ENCODE measurements at places on chromosomes 11 and 22.
A peak's percentile ranks its signal among the peaks of the same experiment; 100 is the strongest.

DNA sequence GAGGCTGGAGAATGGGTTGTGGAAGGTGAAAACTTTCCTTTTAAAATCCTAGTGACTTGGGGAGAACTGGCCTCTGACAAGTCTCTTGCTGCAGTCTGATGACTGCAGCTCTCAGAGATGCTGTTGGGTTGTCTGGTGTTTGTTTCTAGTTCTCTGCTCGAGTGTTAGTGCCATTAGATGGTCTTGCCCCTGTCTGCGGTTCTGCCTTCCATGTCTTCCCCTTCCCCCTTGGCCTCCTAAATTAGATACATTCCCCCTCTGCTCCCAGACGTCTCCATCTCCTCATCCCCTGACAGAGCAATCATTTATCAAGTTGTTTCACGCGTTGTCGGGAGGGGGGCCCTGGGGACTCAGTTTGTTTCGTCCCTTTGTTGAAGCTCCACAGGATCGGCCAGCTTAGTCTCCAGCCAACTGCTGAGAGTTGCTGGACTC is 67.7 kb downstream of the CECR2 start:
- no peak for DNase-seq

- no peak for DNase-seq
Observed at GRCh38 chr11:68982134-68982533, 1.3 kb upstream of the MRGPRD start.

DNA sequence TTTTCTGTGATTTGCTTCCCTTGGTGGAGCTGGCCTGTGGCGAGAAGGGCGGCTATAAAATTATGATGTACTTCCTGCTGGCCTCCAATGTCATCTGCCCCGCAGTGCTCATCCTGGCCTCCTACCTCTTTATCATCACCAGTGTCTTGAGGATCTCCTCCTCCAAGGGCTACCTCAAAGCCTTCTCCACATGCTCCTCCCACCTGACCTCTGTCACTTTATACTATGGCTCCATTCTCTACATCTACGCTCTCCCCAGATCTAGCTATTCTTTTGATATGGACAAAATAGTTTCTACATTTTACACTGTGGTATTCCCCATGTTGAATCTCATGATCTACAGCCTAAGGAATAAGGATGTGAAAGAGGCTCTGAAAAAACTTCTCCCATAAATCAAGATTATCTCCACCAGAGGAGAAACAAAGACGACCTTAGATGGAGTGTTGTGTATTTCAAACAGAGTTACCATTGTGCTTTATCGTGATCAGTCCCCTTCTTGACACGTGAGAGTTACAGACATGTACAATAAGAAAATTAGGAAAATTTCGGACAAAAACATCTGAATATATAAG is 2.1 kb downstream of the OR9G1 start:
- DNase-seq = no peak

- DNase-seq = peak; percentile 36
Observed at GRCh38 chr11:66720223-66720898, 8.7 kb downstream of the SPTBN2 start.

DNA sequence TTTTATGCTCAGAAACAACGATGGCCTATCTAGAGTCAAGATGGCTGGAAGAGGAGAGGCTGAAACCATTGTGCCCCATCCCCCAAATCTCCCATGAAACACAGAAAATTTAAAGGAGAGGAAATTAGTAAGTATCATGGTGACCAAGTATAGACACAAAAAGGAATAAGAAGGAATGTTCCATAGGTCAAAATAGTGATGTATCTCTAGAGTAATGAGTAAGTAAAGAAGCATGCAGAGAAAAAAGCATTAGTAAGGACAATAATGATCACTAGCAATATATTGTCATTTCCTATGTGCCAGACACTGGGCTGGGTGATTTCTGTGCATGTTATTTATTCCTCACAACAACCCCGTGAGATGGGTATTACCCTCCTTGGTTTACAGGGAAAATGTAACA is 2.6 kb upstream of the SLC22A24 start:
- DNase-seq = no peak

- no peak for DNase-seq
Observed at GRCh38 chr22:46923394-46923793, 160.9 kb downstream of the TBC1D22A start.

GRCh38 chr22:36201630-36202319 is at the start of gene APOL4:
Gene APOL4, minus strand, starts transcription at chr22:36201809. Its CDS starts 75 bp downstream, at chr22:36201734.
- no peak for DNase-seq

DNA sequence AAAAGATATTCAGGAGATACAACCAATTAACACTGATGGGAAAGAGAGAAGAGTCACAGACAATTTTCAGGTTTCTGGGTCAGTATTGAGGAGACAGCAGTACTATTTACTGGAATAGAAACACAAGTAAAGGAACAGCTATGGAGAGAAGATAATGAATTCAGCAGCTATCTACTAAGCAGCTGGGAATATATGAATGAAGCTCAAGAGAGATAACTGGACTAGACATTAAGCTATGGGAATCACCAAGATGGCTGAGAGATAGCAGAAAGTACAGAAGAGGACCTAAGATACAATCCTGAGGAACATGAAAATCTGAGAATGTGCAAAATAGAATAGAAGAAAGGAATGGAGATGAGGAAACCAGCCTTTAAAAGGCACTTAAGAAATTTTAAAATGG is 15.9 kb downstream of the ALG9 start:
- DNase-seq = no peak

DNA sequence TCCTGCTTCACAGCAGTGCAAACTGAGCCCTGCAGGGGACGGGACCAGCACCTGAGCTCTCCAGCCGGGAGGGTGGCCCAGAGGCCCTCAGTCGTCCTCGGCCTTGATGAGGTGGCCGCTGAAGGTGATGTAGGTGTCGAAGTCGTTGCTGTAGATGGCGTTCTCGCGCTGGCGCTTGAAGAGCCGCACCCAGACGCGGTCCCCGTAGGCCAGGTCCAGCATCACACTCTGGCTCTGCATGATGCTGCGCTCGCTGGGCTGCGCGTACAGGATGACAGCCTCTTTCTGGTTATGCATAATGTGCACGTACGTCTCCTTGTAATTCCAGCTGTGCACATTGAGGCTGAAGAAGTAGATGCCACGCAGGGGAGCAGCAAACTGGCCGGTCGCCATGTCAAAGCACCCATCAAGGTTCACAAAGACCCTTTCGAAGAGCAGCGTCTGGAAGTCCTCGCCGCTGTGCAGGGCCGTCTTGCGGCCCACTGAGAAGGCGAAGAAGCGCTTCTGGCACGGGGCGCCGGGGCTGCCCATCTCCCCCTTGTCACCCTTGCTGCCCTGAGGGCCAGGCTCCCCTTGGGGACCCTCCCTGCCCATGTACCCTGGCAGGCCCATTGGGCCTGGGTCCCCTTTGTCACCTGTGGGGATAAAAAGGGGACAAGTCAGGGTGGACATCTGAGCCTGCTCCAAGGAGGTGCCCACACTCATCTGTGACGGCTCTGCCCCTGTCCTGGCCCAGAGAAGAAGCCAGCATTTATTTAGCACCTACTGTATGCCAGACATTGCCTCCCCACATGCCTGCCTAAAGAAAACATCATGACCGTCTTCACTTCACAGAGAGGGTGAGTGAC is 5.7 kb downstream of the C1QTNF6 start:
- no peak for DNase-seq

DNA sequence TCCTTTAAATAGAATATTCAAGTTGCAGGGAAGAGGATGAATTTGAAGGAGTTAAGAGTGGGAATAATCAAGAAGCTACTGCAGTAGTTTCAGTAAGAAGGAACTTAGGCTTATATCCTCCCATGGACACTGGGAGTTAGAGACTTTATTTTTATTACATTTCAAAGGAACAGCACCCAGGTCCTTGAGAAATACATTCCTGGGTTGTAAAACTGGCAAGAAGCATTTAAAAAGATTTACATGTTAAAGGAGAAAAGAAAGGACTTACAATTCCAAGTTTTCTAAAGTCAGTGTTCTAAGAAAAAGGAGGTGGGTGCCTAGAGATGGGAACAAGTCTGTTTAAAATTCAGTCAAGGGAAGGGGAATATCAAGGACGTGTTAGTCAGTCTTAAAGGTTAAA is 306.9 kb downstream of the JRKL start:
- DNase-seq = no peak

GRCh38 chr11:72179804-72180396 is 12.0 kb upstream of the FOLR1 start:
- DNase-seq = no peak

DNA sequence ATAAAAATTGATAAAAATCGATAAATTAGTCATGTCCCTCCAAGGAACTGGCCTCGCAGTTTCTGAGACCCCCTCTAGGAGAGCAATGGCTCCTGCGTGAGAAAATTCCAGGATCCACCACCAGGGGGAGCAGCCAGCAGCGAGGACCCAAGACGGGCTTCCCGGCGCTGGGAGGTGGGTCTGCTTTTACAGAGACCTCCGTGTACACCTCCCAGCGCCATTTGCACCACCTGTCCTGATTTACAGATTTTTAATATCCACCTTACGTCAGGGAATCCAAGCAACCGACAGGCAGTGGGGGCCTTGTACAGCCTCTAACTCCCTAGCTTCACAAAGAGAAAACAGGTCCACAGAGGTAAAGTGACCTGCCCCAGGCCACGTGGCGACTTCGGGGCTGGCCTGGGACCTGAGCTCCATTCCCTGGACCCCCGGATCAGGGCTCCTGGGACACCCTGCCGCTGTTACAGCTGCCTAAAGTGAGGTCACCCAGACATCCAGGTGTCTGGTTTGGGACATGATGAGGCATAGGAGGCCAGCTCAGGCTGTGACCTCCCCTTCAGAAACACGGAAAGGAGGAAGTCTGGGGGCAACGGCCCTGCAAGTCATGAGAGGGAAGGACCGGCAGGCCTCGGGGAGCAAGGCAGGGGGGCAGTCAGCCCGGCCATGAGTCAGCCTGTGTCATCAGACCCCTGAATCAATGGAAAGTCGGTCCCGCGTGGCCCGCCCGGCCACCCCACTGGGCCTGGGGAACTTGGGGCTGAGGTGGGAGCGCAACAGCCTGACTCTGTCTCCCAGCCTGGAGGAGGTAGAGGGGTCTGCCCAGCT is 3.5 kb downstream of the OSM start:
- DNase-seq = peak; percentile 87

DNA sequence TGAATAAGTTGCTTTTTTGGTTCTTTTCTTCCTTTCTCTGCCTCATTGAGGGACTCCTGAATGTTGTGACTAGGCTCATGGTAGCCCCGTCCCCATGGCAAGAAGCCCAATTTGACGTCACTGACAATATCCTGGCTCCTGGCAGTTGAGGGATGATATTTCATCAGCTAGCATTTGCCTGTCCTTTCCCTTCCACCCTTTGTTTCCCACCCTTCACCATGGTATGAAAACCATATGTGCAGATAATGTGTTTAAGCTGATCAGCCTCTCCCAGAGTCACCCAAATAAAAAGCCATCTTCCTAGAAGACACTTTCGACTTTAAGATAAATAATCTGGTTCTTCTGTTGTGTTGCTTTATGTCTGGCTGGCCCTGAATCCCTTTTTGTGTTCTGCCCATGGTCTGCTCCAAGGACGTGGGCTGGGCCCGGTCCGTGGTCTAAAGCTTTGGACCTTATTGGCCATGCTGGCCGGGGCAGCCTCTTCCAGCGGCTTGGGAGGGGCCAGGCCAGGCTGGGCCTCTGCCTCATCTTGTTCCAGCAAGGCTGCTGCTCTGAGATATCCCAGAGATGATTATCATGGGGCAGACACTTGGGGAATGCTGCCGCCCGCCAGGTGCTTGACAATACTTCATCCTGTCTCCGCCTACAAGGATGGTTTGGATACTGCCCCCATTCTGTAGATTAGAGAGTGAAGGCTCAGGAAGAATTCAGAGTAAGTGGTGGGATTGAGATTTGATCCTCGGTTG is 5.1 kb downstream of the TSPAN18 start:
- DNase-seq = no peak

DNA sequence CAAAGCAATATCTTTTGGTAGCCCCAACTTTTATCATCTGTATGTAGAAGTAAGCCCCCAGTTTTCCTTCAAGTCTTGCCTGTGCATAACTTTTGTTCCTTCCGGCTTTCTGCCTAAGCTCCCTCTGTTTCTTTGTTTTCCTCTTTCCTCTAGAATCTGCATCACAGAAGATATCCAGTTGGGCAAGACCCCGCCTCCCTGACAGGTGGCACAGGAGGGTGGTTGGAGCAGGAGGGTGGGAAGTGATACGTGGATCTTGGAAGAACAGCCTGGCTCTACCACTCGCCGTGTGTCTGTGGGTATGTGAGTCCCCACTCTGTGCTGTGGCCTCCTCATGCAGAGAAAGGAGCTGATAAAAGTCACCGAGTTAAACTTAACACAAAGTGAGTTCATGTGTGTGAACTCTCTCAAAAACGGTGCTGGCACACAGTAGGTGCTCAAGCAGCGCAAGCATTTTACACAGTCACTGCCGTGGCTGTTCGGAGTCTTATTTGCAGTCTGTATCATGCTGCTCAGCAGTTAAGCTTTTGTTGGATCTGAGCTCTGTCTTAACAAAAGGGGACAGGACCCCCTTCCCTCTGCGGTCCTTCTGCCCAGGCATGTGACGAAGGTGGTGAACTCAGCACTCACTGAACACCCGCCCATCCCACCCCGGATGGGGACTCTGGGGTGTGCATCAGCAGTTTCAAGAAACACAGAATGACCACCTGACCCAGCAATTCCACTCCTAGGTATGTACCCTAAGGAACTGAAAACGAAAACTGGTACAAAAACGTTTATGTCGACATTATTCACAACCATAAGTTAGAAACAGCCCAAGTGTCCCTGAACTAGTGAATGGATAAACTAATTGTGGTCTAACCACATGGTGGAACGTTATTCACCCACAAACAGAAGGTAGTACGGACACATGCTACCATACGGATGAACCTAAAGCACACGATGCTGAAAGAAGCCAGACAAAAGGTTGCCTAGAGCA is 249.1 kb downstream of the CTTN start:
- DNase-seq = no peak

DNA sequence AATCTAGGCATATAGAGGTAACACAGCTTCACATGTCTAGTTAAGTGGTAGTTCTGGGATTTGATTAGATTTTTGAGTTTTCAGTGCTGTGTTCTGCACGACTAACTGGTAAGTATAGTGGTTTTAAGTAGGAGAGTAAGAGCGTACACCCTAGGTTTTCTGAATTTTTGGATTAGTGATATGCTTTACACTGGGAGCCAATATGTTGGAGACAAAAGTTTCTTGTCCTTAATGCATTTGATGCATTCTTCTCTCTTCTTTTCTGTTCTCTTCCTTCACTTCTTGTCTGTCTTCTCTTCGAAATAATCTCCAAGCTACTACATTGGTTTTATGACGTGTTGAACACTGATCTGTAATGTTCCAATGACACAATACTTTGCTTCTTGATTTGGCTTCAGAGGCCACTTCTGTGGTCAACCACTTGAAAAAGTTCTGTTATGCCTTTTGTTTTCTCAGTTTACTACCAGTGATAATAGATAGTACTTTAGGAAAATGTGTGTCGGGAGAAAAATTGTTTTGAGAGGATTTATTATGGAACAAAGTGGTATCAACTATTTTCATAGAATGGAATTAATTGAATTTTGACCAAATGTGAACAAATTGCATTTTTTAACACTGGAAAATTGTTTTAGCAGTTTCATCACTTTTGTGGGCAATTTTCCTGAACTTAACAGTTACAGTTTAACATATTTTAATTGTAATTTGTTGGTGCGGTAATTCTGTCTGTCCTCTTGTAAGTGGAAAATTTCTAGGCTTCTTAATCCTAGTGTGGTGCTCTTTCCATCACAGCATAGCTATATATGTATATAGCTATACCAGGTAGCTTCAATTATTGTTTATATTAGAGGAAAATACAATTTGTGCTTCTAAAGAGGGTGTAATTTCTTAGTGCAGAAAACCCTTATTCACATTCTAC is 2.6 kb downstream of the PDE3B start:
- DNase-seq = no peak

- DNase-seq = peak; percentile 89
Observed at GRCh38 chr11:73980001-73980961, 2.4 kb downstream of the UCP2 start.

Data from CD4-positive, alpha-beta T cell treated with Interleukin-17A for 4 hours (primary cell).